ENCODE measurements at places on chromosomes 6 and 20.
A peak's percentile ranks its signal among the peaks of the same experiment; 100 is the strongest.

- no peak for DNase-seq
These were observed 336.0 kb downstream of the QKI start for GRCh38 chr6:163750431-163751031.

DNA sequence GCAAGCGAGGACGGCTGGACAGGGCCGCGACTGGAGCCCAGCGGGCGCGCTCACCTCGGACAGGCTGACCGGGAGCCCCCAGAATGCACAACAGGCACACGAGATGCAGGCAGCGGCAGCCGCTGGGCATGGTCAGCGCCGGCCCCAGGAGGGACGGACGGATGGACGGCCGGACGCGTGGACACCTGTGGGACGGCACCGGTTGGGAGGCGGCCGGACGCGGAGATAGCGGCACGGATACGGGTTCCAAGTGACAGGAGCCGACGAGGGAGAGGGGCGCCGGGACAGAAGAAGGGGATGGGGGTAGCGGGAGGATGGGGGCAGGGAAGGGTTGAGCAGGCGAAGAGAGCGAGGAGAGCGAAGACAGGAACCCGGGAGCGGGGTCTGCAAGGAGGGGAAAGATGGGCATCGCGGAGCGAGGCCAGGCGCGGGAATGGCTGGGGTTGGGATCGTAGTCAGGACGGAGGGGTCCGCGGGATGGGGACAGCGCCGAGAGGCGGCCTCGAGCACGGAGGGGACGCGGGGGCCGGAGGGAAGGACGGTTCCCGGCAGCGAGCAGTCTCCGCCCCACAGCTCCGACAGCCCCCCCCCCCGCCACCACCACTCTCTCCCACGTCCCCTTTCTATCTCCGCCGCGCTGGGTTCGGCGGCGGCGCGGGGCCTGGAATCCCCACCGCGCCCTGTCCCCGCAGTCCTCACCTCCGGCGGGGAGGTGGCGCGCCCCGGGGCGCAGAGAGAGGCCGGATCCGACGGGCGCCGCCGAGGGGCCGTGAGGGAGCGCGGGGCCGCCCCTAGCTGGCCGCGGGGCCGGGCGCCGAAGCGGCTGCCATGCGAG is 435 bp downstream of the DLK2 start:
- peak; percentile 62 for DNase-seq

GRCh38 chr6:148839044-148839443 is 92.2 kb downstream of the UST start:
- no peak for DNase-seq

GRCh38 chr6:129860908-129861665 is at the start of gene TMEM244:
Gene TMEM244 (minus strand): TSS chr6:129861315. CDS start chr6:129861188, 127 bp downstream.
- peak; percentile 55 for DNase-seq

- DNase-seq, result no peak
These were observed 73.4 kb downstream of the REPS1 start for GRCh38 chr6:138914701-138915100.

- peak; percentile 0 for DNase-seq
These were observed 41.7 kb upstream of the ZBP1 start for GRCh38 chr20:57661746-57662455.

- DNase-seq, result no peak
These were observed 24.0 kb upstream of the ATRN start for GRCh38 chr20:3446779-3447178.

DNA sequence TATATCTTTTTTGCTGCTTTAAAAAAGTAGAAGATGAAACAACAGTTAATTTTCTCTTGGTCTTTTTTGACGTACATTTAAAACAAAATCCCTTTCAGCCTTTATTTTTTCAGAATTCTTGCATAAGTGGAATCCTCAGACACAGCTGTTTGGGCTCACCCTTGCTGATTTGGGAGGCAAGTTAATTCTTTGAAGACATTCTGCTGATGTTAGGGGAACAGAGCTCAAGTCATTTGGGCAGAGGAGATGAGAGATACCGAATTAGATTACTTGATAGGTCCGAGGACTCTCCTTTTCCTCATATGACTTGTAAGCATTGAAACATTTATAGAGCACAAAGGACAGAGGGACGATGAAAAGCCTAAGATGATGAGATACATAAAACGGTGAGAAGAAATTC is 567.9 kb upstream of the CITED2 start:
- DNase-seq, result no peak

DNA sequence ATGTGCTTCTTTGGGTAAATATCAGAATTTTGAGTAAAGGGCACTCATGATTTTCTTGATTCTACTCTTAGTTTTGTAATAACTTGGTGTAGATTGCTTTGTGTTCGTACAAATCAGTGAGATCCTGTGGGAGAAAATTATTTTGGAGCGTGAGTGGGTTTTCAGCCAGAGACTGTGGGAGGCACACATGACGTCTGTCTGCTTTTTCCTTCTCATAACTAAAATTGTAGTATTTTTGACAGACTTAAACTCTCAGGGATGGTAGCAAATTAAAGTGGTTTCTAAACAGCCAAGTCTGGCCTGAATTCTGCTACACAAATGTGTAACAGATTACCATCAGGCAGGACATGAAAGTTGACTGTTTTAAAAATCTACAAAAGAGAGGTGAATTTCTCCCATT is 222.6 kb downstream of the OTOR start:
- no peak for DNase-seq

- no peak for DNase-seq
These were observed 47.9 kb upstream of the ARID1B start for GRCh38 chr6:156729248-156729647.

DNA sequence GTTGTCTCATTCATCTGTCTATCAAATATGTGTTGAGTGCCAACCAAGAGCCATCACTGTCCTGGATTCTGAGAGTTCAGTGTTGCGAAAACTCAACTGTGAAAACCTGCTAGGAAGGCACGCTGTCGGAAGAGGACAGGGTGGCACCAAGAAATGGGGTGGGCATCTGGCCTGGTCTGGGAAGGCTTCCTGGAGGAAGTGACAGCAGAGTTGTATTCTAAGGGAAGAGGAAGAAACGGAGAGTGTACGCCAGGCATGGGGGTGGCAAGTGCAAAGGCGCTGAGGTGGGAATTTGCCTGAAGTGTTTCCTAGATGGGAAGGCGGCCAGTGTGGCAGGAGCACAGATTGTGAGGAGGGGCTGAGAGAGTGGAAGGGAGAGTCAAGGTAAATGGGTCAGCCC is 91.2 kb downstream of the ANKRD60 start:
- no peak for DNase-seq

DNA sequence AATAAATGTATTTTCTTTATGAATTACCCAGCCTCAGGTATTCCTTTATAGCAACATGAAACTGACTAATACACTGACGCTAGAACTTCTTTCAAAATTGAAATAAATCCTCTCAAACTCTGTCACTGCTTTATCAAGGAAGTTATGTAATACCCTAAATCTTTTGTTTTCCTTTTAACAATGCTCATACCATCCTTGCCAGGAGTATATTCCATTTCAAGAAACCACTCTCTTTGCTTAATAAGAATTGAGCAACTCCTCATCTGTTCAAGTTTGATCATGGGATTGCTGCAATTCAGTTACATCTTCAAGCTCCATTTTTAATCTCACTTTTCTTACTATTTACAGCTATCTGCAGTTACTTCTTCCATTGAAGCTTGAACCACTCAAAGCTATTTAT is 707.6 kb upstream of the MARCKS start:
- no peak for DNase-seq
